ENCODE measurements at places on chromosomes 7 and 10.

GRCh38 chr10:132136097-132136521 is 50.6 kb upstream of the DPYSL4 start:
- no peak for DNase-seq

GRCh38 chr10:31594347-31594873 is 275.4 kb downstream of the ZEB1 start:
- DNase-seq: no peak

DNA sequence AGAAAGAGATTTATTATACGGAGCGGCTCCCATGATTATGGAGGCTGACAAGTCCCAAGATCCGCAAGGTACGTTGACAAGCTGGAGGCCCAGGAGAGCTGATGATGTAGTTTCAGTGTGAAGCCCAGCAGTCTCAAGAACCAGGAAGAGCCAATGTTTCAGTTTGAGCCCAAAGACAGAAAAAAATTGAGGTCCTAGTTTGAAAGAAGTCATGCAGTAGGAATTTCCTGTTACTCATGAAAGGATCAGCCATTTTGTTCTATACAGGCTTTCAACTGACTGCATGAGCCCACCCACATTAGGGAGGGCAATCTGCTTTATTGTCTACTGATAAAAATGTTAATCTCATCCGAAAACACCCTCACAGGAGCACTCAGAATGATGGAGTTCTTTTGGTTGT is 51.5 kb downstream of the CCDC71L start:
- DNase-seq: no peak

- peak; percentile 71 for DNase-seq
These were observed 1.6 kb downstream of the HOXA3 start for GRCh38 chr7:27150568-27151340.

DNA sequence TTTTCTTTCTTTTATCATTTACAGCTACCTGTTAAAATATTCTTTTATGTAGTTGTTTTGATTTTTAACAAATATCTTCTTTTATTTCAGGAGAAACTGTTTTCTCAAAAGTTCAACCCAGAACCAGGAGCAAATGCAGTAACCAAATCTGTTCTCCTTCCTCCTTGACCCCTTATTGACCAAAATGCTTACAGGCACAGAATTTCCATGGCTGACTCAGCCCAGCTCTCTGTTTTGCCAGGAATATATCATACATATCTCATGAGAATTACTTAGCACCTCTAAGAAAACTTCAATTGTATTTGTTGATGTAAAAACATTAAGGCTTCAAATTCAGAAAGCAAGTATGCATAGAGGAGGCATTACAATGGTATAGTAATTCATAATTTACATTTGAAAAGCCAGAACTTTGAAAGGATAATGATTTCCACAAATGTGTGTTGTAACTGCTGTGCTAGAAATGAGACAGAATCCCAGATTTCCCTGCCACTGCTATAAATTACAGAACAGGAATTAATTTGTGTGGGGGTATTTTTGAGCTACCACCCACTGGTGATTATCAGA is 2.2 kb downstream of the GSAP start:
- DNase-seq: no peak

- DNase-seq: no peak
These were observed 26.2 kb downstream of the MINDY4 start for GRCh38 chr7:30797176-30798040.

GRCh38 chr10:10014846-10015245 is 1002.8 kb upstream of the CELF2 start:
- no peak for DNase-seq

- DNase-seq: no peak
These were observed 42.6 kb downstream of the KIAA1217 start for GRCh38 chr10:24251547-24251946.

DNA sequence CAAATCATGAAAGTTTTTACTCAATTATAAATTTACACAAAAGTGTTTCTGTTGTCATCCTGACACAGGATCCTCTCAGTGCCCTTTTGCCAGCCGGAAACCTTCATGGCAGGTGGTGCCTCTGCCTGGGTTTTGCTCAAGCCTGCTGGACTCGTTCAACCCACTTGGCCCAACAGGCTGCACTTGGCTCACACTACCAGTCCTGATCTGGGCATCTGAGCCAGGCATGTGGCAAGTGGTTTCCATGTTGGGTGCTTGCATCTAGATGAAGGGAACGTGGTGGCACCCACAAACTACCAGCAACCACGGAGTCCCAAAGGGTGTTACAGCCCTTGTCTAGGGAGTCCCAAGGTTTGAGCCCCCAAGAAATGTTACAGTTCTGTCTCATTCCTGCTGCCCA is 162.3 kb upstream of the CSTF2T start:
- DNase-seq: no peak

DNA sequence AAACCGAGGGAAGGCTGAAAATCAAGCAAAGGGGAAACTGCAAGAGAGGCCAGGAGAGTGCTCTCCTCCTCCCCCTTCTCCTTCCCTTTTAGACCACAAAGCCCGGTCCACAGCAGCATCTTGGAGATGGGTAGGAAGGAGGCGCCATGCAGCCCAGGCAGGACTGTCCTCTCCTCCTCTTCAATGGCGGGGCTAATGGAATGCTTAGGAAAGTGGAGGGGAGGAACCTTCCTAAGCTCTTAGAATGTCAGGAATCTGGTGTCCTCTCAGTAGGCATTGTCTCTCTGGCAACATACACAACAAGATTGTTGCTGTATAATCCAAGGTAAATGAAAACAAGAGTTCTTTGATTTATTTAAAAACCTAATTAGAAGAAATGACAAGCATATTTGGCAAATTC is 185.1 kb downstream of the DGKI start:
- no peak for DNase-seq

DNA sequence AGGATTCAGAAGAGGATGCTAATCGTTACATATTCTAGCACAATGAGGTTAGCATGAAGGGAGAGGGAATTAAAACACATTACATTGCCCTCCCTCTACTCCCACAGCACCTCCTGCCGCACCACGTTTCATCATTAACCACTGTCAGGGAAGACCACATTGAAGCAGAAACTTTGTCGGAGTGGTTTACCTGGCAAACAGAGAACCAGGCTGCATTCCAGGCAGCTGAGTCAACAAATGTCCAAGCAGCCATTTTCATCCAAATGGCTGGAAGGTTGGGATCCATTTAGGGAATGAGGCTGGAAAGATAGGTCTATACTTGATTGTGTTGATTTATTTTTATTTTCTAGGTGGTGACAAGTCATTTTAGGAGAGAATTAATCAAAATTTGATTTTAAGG is 273.6 kb downstream of the DYNC1I1 start:
- DNase-seq: no peak

DNA sequence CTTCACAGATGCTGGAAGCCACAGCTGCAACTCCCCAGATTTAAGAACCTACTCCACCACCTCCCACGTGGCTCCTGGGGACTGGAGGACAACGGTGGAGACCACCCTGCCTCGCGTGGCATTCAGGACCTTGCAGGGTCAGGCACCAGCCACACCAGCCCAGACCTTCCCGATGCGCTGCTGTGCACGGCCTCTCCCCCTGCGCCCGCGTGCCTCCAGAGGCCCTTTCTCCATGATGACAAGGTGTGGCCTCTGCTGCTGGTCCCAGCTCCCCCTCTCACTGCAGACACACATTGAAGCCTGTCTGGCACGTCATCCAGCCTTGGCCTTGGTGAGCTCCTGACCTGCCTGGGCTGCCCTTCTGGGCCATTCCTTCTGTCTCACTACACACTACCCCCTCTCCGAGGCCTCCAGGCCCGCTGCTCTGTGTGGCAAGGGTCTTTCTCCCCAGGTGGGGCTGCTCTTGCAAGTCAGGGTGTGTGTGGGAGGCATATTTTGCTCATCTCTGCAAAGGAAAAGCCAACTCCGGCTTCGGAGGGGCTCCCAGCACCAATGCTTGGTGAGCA is 254.8 kb downstream of the MAD1L1 start:
- DNase-seq: no peak

DNA sequence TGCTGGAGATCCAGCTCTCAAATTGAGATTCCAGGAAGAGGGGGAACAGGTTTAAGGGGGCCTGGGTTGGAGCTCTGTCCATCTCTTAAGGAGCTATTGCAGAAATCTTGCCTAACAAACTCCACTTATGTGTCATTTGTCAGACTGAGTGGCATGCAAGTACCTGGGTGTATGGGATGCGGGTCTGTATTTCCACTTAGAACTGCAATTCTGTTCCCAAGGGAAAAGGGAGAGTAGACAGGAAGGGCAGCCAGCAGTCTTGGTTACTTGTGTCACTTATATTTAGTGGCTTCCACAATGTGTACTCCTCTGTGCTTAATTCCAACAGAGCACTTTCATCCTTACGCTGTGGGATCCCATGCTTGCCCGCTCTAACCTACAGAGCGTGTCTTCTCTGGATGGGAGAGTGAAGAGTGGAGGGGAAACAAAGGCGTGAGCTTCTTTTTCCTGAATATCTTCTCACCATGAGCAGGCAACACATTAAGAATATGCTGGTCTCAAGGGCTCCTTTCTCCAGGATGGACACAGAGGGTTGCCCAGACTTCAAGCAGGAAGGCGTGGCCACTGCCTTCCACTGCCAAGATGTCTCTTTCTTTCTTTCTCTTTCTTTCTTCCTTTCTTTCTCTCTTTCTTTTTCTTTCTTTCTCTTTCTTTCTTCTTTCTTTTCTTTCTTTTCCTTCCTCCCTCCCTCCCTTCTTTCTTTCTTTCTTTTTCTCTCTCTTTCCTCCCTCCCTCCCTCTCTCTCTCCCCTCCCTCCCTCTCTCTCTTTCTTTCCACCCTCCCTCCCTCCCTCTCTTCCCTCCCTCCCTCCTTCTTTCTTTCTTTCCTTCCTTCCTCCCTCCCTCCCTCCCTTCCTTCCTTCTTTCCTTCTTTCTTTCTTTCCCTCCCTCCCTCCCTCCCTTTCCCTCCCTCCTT is 153.8 kb upstream of the TNS3 start:
- DNase-seq: no peak

DNA sequence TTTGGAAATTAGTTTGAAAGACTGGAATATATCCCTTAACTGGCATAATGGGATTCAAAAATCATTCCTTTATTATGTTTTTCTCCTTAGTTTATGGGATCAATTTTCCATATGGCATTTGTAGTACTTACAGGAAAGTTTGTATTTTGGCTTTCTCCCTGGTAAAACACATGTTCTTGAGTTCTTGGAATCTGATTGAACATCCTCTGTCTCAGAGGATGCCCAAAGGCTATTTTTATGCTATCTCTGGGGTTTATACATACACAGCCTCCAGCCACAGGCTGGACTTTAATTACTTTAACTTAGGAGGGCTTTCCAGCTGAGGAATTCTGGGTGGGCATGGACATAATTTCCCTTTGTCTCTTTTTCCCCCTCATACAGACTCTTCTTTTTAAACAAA is 236.4 kb downstream of the HGF start:
- DNase-seq: no peak

GRCh38 chr7:41861642-41862041 is 158.8 kb upstream of the INHBA start:
- DNase-seq: no peak

DNA sequence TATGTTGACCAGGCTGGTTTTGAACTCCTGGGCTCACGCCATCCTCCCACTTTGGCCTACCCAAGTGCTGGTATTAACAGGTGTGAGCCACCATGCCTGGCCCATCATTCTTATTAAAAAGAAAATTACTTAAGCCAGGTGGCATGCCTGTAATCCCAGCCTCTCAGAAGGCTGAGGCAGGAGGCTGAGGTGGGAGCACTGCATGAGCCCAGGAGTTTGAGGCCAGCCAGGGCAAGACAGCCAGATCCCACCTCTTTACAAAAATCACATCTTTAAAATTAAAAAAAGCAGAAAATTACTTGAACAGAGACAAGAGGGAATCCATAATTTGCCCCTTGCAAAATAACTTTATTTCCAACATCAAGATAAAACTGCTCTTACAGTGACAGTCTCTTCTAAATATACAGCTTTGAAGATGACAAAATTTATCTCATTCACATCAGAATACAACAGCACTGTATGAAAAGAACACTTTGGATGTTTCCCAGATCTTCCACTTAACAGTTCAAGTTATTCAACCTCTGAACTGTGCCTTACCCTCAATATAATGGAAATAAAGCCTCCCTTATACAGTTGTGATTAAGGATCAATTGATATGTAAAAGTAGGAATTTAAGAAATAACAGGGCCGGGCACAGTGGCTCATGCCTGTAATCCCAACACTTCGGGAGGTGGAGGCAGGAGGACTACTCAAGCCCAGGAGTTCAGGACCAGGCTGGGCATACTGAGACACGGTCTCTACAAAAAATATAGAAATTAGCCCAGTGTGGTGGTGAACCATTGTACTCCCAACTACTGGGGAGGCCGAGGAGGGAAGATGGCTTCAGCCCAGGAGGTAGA is 10.3 kb downstream of the WAPL start:
- DNase-seq: no peak

DNA sequence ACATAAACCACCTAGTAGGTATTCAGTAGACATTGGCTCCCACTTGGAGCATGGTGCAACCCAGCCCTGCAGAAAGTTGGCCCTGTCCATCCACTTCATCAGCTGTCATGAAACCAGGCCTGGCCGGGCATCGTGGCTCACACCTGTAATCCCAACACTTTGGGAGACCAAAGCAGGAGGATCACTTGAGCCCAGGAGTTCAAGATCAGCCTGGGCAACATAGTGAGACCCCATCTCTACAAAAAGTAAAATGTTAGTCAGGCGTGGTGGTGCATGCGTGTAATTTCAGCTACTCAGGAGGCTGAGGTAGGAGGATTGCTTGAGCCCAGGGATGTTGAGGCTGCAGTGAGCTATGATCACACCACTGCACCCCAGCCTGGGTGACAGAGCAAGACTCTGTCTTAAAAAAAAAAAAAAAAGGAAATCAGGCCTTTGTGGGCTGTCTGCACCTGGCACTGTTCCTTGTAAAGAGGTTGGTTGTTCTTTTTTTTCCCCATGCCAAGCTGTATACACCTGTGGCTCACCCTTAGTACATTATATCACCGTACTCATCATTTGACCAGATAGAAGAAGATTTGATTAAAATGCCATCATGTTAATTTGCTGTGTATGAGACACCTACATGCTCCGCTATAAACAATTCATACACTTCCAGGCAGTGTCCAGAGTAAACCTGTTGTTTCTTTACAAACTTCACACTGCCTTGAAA is 45.4 kb upstream of the GRID1 start:
- DNase-seq: no peak

DNA sequence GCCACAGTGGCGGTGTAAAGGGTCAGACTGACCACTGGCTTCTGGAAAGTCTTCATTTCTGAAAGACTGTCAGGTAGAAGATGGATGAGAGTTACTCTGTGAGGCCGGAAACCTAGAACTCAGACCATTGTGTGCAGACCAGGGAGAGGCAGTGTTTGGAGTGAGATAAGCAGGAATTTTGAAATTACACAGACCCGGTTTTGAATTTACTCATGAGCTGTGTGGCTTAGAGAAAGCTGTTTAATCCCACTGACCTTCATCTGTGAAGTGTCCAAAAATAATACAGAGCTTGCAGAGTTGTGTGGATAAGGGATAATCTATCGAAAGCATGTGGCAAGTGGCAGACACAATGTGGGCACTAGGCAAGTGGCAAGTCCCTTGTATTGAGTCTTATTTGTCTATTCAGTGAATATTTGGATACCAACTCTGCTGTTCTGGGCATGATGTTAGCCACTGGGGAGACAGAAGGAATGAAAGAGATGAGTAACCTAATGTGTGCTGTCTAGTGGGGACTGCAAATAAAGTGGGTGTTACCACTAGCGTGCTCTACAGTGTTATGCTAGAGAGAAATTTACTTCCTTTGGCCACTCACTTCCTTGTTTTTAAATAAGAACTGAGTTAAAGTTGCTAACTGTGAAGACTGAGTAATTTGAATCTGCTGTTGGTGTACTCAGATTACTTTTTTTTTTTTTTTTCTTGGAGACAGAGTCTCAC is 69.4 kb downstream of the KIAA1217 start:
- DNase-seq: no peak

Measured in left lung (tissue), 14 donors.